Smooth muscle cell of bladder (primary cell): ENCODE measurements at places on chromosomes 7 and 10. TPM values are rescaled to one million over a fixed set of nuclear protein-coding genes. Genes with fewer than 3 reads are reported as not detected.

Gene OR2A12
- not detected in 2 replicates for total RNA-seq

Gene SPDYE9
- total RNA-seq, result not detected in 2 replicates

Gene UBTD1
- 16.4 and 21.3 TPM in 2 replicates for total RNA-seq

Gene FRMPD2
- total RNA-seq, result under 0.01 TPM in 1 of 2 replicates, not detected in the other

Gene TMEM270
- not detected in 2 replicates for total RNA-seq

Gene ANXA8L1
- 0.43 TPM in 1 of 2 replicates, not detected in the other for total RNA-seq

Gene ASZ1
- not detected in 2 replicates for total RNA-seq

Gene CDC14C
- not detected in 2 replicates for total RNA-seq

Gene RGR
- total RNA-seq, result not detected in 2 replicates

Gene AMPH
- total RNA-seq, result 3.4 and 4.0 TPM in 2 replicates

Gene CCDC172
- total RNA-seq, result not detected in 2 replicates

Gene LFNG
- 0.43 and 3.3 TPM in 2 replicates for total RNA-seq

Gene MYL10
- not detected in 2 replicates for total RNA-seq

Gene TMEM236
- total RNA-seq, result under 0.01 TPM in 2 replicates

Gene CPA4
- total RNA-seq, result 25.9 and 83.2 TPM in 2 replicates

Gene SAP25
- total RNA-seq, result not detected in 2 replicates

Gene ZNF735
- total RNA-seq, result not detected in 2 replicates

Gene CALCR
- not detected in 2 replicates for total RNA-seq

Gene PIK3CG
- total RNA-seq, result 0.09 and 0.28 TPM in 2 replicates

Gene APBB1IP
- 0.85 and 2.2 TPM in 2 replicates for total RNA-seq

Gene TCAF2
- total RNA-seq, result 2.4 and 2.6 TPM in 2 replicates

Gene ACTR3C
- 1.6 and 3.2 TPM in 2 replicates for total RNA-seq

Gene AKR1D1
- not detected in 2 replicates for total RNA-seq

Gene AGBL3
- total RNA-seq, result 0.71 and 1.4 TPM in 2 replicates

Gene ABCB4
- total RNA-seq, result 3.4 and 5.5 TPM in 2 replicates

Gene GHRHR
- total RNA-seq, result not detected in 2 replicates

Gene ANKRD22
- total RNA-seq, result not detected in 2 replicates

Gene TAS2R3
- total RNA-seq, result 0.85 and 1.8 TPM in 2 replicates

Gene RBP4
- total RNA-seq, result 0.37 TPM in 1 of 2 replicates, not detected in the other

Gene NCF1
- under 0.01 and 0.09 TPM in 2 replicates for total RNA-seq

Gene TRPV5
- total RNA-seq, result not detected in 2 replicates

Gene HYAL4
- total RNA-seq, result not detected in 2 replicates

Gene MRLN
- not detected in 2 replicates for total RNA-seq

Gene NRBF2
- total RNA-seq, result 30.3 and 38.9 TPM in 2 replicates

Gene PTPRN2
- total RNA-seq, result 0.71 and 0.74 TPM in 2 replicates

Gene NUTM2E
- under 0.01 TPM in 1 of 2 replicates, not detected in the other for total RNA-seq

Gene TMEM229A
- not detected in 2 replicates for total RNA-seq

Gene OR6B1
- not detected in 2 replicates for total RNA-seq

Gene TMEM130
- total RNA-seq, result 0.09 and 0.14 TPM in 2 replicates

Gene TMEM225B
- total RNA-seq, result 0.46 and 1.1 TPM in 2 replicates

Gene MYPN
- 0.09 and 0.14 TPM in 2 replicates for total RNA-seq

Gene ARPC1B
- 361 and 534 TPM in 2 replicates for total RNA-seq

Gene PALD1
- under 0.01 and 0.37 TPM in 2 replicates for total RNA-seq

Gene TRDMT1
- total RNA-seq, result 3.9 and 4.1 TPM in 2 replicates
